Vagina (tissue), 2 donors: ENCODE measurements at places on chromosomes 11 and 22. TPM values are rescaled to one million over a fixed set of nuclear protein-coding genes. Genes with fewer than 3 reads are reported as not detected.

GRCh38 chr22:49331878-49332277 is 495.8 kb downstream of the BRD1 start:
- no peaks in the 10 kb centered on the region for H3K27me3 ChIP-seq
- no peaks in the 10 kb centered on the region for H3K4me1 ChIP-seq
- no peaks in the 10 kb centered on the region for H3K36me3 ChIP-seq
- H3K4me3 ChIP-seq: no peak overlapping the region

- H3K27me3 ChIP-seq: no peaks in the 10 kb centered on the region
- H3K4me1 ChIP-seq: peaks cover 12% of the 10 kb centered on the region
- DNase-seq: no peak
- H3K27ac ChIP-seq: no peak overlapping the region
- H3K4me3 ChIP-seq: no peak overlapping the region
These were observed 4.7 kb downstream of the CCDC34 start for GRCh38 chr11:27358296-27358695.

TMEM135 gene
- total RNA-seq: 17.2 TPM

DNA sequence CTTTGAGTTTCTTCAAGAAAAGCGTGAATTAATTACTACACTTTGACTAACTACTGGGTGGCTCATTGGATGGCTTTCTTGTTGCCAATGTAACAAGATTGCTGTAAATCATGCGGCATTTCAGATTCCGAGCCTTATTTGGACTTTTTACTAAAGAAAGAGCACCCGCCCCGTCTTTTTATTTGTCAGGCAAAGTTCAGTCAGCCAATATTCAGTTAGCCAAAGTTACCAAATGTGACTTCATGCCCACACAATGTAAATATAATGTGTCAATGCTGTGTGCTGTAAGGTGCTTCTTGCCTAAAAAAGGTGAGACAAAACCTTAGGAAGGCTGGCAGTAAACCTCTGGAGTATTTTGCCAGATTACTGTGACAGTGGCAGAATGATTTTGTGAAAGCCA is 14.8 kb downstream of the FLI1 start:
- no peak for DNase-seq
- no peaks in the 10 kb centered on the region for H3K36me3 ChIP-seq
- H3K4me1 ChIP-seq: peaks cover 8% of the 10 kb centered on the region

DNA sequence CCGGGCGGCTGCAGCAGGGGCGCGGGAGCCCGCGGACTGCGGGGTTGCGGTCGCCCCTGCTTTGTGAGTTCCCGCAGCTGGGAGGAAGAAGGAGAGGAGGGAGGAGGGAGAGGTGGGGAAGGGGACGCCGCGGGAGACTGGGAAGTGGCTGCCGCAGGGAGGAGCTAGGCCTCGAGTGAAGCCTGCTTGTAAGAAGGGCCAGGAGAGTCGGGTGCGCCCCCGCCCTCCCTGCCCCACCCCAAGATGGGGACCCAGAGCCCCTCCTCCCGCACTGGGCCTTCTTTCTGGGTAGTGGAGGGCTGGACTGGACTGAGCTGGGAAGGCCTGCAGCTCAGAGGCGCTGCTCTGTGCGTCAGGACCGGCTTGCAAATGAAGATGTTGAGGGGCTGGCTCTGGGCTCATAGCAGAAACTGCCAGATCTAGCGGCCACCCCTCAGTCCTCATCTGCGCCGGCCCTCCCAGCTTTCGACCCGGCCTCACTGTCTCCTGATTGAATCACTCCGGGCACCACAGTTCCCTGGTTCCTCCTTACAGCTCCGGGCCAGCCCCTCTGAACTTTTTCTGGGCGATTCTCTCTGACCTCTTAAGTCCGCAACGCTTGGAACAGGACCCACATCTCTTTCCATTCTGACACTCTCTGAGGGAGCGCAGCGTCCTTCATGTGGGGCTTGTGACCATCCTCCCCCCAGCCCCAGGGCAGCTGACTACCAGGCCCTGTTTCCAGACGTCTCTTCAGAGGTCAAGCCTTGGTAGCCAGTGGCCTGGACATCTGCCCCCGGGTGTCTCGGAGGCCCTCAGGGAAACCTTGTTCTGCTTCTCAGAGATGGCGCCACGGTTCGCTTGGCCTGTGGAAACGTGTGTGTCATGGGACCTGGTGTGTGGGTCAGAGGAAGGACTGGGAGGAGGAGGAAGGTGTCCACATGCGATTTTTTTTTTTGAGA is 21.9 kb downstream of the SERPINH1 start:
- H3K27me3 ChIP-seq: no peaks in the 10 kb centered on the region
- peaks cover 30% of the 10 kb centered on the region for H3K4me1 ChIP-seq
